ENCODE measurements at places on chromosomes 16 and 17.

- no peak for DNase-seq
Observed at GRCh38 chr16:9003322-9003721, 39.6 kb upstream of the USP7 start.

DNA sequence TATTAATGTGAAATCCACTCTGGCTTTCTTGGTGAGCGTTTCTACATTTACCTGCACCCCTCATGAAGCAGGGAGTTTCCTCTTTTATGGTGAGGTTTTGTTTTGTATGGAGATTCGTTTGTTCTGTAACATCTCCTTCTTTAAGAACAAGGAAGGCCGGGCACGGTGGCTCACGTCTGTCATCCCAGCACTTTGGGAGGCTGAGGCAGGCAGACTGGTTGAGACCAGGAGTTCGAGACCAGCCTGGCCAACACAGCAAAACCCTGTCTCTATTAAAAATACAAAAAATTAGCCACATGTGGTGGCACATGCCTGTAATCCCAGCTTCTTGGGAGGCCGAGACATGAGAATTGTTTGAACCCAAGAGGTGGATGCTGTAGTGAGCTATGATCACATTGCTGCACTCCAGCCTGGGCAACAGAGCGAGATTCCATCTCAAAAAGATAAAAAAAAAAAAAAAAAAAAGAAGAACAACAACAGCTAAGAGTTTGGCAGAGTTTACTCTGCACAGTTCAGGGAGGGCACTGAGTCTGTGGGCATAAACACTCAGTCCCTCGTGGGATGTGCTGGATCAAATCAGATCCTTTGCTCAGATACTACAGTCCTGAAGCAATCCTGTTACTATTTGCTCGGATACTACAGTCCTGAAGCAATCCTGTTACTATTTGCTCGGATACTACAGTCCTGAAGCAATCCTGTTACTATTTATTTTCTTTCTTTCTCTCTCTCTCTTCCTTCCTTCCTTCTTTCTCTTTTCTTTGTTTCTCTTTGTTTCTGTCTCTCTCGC is 28.9 kb downstream of the ADCY9 start:
- no peak for DNase-seq

DNA sequence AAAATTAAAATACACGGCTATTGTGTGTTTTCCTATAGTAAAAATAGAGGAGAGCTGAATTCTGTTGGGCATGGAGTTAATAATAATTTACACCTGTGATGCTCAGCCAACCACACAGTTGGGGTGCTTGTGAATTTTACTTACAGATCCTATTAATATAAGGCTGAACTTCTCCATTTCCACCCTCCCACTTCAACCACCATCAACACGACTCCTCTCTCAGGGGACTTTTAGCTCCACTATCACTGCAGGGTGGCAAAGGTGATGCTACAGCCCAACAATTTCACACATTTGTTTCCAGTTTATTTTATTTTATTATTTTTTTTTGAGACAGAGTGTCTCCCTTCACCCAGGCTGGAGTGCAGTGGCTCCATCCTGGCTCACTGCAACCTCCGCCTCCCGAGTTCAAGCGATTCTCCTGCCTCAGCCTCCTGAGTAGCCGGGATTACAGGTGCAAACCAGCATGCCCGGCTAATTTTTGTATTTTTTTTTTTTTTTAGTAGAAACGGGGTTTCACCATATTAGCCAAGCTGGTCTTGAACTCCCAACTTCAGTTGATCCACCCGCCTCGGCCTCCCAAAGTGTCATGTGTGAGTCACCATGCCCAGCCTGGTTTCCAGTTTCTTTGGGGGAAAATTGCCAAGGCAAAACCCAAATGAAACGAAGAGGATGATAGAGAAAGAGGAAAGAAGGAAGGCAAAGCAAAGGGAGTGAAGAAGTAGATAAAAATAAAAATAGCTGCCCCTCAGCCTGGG is 57.9 kb downstream of the GNA13 start:
- no peak for DNase-seq

DNA sequence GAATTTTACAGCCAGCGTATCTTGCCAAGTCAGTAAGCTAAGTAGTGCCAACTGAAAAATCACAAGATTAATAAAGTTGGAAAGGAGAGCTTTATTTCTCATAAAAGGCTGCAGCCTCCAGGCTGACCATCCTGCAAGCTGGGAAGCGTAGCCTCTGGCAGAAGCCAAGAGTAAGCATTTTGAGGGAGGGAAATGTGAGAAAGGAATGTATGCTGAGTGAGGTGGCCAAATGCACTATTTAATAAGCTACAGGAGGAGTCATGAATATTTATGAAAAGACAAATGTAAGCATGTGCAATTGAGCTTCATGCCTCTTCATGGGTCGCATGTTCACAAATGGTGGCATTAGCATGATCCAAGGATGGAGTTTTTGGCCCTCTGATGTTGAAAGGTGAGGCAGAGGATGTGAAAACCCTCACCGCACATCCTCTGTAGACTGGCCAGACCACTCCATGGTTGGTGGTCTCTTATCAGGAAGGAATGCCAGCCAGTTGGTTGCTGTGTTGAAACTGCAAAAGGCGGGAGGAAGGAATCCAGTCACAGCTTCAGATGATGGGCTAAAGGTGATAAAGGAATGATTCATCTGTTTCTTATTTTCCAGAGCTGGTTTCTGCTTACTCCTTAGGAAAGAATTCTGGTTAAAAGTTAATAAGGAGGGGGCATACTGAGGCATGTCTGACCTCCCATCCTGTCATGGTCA is 9.2 kb downstream of the KRT33B start:
- no peak for DNase-seq

DNA sequence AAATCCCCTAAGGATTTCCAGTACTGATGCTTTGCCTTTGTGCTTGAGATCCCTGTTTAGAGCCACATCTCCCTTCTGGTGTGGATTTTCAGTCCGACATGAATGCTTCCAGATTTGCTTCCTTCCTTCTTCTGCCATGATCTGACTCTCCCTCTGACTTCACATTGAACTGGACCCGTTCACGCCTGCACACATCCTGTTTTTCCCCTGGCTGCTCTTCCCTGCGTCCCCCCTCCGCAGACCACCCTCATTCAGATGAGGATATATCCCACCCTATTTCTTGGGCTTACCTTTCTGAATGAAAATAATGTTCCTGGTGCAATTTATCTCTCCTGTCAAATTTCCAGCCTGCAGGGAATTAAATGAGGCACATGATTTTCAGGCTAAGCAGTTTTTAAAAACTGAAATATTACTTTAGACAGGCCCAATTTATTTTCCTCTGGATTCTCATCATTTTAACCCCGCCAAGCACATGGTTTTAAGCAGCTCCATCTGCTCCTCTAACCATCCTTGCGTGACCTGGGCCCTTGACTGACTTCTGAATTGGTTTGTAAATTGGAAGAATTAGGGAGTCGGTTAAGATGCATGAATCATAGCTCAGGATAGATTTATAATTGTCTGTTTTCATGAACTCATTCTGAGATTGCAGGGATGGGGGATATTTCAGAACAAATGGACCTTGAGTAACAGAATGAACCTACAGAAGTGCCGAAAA is 59.2 kb downstream of the BMERB1 start:
- no peak for DNase-seq

- DNase-seq, result no peak
Observed at GRCh38 chr17:76048025-76048605, 21.0 kb upstream of the EVPL start.

- DNase-seq, result no peak
Observed at GRCh38 chr17:39792526-39793221, 54.9 kb downstream of the GRB7 start.

DNA sequence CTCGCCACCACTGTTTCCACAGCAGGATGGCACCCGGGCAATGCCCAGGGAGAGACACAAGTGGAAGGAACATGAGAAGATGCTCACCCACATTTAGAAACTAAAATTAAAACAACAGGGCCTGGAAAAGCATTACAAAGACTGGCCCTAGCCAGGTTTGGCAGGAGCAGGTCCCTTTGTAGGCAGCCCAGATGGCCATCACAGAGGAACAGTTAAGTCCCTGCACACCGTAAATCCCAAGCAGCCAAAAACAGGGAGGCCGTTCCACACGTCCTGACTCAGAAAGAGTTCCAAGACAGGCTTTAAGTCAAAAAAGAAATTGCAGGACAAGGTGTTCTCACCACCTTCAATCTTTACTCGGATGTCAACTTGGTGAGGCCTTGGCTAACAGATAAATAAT is 127.1 kb downstream of the DYNLRB2 start:
- DNase-seq, result no peak

- no peak for DNase-seq
Observed at GRCh38 chr17:58270476-58271215, 10.1 kb downstream of the MPO start.

DNA sequence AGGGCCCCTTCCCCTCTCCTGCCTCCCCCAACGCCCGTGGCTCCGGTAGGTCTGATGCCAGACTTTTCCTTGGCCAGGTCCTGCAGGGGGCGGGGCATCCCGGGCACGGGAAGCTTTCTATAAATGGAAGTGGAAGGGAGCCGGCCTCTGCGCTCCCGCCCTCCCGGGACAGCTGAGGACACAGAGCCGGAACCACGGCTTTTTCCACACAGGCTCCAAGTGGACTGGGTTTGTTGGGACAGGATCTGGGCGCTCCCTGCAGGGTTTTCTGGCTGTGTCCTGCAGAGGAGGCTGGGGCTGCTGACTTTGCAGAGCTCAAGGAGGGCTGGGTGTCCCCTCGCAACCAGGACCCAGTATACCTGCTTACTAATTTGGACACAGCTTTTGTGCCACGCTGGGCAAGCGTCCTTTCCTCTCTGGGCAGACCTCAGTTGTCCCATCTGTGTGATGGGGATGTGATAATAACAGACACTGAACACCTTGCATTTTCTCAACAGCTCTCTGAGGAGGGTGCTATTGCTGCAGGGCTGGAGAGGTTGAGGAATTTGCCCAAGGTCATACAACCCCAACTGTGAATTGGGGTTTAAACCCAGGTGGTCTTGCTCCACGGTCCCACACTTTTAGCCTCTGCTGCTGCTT is 1.8 kb downstream of the TNS4 start:
- DNase-seq, result no peak

- DNase-seq, result no peak
Observed at GRCh38 chr17:33055171-33055611, 63.5 kb downstream of the SPACA3 start.

DNA sequence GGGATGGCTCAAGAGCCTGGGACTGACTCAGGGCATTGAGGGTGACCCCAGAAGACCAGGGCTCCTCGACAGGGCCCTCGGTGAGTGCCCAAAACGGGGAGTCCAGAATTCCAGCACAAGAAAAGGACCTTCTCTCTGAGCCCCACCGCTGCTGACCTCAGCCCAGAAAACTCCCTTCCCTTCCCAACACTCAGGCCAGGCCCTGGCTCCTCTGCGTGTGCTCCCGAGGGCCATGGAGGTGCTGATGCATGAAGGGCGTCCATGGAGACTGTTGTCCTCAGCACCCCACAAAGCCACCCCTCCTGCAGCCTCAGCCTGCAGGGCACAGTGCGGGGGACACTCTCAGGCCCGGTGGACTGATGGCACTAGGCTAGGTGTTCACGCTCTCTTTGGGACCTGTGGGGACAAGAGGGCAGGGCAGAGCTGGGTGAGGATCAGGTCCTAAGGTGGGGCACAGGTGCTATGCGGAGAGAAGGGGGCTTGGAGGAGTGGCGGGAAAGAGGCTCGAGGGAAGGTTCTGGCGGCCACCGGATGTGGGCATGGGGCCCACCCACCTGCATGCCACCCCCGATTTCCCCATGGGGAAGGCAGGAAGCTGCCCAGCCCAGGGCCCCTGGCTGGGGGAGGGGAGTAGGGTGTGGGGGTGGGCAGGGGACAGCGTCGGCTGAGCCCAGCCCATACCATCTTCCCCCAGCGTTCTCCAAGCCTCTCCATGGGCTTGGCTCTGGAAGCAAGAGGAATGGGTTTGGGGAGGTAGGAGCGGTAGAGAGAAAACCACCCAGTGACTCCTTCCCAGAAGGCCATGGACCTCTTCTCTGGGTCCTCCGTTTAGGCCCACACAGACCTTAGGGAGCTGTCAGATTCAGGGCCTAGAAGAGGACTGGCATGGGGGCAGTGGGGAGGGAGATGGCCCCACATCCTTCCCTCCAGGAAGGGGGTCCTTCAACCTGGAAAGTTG is 4.5 kb upstream of the TSPOAP1 start:
- peak; percentile 62 for DNase-seq

DNA sequence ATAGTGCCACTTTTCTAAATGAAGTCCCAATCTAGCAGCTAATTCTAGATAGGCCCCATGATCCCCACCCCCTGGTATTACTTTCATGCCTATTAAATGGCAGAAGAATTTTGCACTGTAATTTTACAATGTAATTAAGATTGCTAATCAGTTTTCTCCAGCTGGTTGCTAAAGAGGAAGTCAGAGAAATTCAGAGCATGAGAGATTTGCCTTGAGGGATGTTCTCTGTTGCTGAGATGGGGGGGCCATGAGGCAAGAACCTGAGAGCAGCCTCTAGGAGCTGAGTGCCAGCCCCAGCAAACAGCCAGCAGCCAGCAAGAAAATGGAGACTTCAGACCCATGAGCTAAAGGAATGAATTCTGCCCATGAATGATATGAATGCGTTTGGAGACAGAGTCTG is 38.9 kb downstream of the SHCBP1 start:
- no peak for DNase-seq

DNA sequence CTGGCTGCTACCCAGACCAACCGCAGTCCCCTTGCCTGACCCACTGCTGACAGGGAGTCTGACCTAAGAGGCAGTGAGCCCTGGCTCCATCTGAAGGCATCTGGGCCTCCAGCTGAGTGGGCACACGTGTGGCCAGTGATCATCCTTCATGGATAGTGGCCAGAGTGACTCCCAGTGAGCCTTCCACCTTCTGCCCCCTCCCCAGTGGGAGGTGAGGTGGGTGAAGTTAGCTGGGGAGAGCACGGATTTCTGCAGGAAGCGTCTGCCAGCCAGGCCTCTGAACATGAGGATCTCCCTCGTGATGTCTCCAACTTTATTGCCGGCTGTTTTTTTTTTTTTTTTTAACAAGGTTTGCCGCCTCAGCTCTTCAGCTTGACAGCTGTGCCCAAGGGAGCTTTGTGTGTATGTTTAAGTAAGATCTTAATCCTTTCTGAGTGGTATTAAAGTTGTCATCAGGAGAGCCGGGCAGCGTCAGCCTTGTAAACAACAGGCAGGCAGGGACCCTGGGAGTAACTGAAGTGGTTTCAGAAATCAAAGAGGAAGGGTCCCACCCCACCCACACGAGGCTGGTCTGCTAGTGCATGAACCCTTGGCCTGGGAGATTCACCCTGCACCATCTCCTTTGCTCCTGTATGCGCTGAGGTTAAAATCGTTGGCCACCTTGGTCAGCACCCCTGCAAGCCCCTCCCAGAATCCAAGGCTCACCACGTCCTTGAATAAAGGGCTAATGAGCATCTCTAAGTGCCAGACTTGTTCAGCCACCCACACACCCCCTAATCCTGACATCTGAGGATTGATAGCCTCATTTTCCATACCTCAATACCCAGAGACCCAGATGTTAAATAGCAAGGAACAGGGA is 33.3 kb downstream of the RHBDL3 start:
- no peak for DNase-seq

GRCh38 chr16:2042171-2042985 is 5.3 kb downstream of the NTHL1 start:
- DNase-seq, result no peak
